ENCODE measurements at places on chromosomes 4 and X.

DNA sequence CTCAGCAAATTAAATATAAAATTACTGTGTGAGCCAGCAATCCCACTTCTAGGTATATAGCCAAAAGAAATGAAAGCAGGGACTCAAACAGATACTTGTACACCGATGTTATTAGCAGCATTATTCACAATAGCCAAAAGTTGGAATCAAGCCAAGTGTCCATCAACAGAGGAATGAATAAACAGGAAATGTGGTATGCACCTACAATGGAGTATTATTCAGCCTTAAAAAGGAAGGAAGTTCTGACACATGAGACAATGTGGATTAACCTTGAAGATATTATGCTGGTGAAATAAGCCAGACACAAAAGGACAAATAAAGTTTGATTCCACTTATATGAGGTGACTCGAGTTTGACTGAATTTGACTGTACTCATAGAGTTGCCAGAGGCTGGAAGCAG is 108.3 kb upstream of the DUSP21 start:
- DNase-seq = no peak

DNA sequence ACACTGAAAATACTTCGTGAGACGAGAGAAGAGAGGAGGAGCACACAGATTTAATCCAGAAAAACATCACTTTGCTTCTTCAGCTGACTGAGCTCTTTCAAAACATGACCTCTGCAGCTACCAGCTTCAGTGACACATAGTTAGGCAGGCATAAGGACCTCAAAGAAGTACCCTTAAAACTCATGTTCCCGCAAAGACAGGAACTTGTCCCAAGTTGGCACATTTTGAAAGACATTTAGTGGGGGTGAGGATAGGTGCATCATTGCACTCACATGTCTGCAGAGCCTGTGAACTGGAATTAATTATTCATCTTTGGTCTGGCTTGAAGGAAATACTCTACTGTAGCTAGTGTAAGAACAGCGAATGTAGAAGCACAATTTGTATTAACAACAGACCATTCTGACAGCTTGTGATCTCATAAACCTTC is 221.8 kb downstream of the MGST2 start:
- DNase-seq = no peak

- DNase-seq = no peak
These were observed 113.8 kb upstream of the RBPJ start for GRCh38 chr4:26206999-26207398.

DNA sequence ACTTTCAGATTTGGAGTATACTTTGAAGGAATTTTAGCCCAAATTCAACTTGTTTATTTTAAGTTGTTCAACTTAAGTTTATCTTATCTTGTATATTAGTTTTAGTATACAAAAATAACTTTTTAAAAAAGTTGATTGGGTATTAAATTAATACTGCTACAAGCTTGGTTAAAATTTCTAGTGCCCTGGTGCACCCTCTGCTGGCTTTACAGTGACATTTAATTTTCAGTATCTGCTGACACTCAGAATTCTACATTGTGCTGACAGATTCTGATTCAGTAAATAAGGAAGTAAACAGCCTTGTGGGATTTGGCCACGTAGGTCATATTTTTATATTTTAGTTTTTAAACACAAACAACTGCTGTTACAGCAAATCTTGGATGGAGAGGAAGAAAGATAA is 2.9 kb downstream of the EDA start:
- no peak for DNase-seq

DNA sequence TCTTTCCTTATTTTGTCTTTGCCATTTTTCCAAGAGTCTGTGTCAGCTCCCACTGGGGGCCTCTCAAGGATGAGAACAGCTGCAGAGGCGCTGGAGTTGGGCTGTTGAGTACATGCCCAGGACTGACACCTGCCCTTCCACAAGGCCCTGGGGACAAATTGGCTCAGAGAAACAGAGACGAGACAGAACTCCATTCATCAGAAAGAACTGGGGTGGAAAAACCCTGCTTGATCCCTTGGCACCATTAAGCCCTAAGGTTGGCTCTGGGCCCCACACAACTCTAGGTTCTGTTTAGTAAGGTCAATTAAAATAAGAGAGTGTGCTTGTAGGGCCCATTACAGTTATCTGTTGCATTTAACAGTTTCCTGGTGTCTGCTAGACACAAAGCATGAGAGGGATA is 63.6 kb downstream of the DCX start:
- no peak for DNase-seq

GRCh38 chrX:151854726-151855495 is 57.8 kb upstream of the MAGEA4 start:
- DNase-seq = no peak

GRCh38 chr4:1367936-1368289 is 20.9 kb downstream of the UVSSA start:
- no peak for DNase-seq
